ENCODE measurements at places on chromosomes 3 and 15.

DNA sequence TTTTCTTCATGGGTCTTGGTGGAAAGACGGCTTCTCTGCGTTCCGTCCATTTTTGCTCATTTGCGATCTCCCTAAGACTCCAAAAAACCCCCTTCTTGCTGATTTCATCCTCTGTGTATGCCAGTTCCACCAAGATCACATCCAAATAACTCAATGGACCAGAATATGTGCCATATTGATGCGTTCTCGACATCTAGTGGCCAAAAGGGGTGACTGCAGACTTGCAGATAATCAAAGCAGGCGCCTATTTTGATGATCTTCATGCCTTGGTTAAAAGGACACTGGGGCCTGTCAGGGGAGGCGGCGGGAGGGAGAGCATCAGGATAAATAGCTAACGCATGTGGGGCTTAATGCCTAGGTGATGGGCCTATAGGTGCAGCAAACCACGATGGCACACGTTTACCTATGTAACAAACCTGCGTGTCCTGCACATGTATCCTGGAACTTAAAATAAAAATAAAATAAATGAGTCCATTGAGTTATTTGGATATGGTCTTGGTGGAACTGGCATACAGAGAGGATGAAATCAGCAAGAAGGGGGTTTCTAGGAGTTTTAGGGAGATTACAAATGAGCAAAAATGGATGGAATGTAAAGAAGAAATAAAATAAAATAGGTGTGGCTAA lies 104.2 kb upstream of the RAD18 start:
- DNase-seq: no peak

DNA sequence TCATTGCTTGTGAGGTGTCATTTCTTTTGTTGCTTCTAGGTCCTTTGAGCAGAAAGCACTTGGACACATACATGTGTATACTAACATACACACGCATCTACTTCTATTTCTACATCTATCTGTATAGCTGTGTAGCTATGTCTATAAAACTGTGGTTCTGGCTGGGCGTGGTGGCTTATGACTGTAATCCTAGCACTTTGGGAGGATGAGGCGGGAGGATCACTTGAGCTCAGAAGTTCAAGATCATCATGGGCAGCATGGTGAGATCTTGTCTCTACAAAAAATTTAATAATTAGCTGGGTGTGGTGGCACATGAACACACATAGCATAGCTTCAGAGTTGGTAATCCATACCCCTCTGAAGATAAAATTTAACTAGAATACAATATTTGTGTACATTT lies 65.0 kb upstream of the MAGI1 start:
- no peak for DNase-seq

DNA sequence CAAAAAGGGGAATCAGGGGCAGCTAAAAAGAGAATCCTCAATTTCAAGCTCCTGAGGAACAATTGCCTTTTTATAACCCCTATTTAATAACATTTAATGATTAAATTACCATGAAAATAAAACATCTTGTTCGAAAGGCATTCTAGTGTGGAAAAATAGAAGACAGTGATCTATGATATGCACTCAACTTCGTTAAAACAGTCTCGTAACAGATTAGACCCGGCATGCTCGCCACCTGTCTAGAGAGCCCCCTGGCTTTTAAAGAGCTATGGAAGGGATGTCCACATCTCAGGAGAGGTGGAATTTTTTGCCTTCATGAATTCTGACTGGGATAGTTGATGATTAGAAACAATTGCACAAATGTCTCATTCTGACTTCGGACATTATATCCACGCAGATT lies 153.7 kb upstream of the MDFIC2 start:
- DNase-seq: no peak

DNA sequence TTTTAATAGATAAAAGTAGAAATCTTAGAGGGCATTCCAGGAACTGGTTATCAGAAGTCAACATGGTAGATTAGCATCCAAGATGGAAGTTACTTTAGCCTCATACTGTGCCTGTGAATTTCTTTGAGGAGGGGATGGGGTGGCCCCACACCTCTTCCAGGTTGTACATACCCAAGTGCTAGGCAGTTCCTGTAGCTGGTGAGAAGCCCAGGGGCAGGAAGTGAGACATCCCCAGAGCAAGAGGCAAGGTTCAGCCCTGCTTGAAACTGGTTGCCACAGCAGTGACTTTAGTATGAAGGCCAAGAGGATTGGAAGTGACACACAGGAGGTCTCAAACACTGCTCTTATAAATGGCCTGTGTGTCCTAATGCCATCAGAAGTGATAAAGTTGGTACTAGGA lies 11.9 kb downstream of the GTPBP8 start:
- DNase-seq: no peak

DNA sequence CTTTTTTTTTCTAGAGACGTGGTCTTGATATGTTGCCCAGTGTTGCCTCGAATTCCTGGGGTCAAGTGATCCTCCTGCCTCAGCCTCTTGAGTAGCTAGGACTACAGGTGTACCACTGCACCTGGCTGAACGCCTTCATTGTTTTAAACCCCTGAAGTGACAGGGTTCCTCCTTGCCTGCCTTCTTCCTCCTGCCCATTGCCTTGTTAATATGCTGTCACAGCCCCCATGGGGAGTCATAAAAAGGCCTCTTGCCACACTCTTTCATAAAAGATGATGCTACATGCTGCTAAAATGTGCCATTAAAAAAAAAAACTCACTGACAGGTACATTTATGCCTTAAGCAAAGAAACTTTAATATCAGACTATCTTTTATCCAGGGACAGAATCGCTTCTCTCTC lies 116.8 kb upstream of the SKOR1 start:
- DNase-seq: no peak

DNA sequence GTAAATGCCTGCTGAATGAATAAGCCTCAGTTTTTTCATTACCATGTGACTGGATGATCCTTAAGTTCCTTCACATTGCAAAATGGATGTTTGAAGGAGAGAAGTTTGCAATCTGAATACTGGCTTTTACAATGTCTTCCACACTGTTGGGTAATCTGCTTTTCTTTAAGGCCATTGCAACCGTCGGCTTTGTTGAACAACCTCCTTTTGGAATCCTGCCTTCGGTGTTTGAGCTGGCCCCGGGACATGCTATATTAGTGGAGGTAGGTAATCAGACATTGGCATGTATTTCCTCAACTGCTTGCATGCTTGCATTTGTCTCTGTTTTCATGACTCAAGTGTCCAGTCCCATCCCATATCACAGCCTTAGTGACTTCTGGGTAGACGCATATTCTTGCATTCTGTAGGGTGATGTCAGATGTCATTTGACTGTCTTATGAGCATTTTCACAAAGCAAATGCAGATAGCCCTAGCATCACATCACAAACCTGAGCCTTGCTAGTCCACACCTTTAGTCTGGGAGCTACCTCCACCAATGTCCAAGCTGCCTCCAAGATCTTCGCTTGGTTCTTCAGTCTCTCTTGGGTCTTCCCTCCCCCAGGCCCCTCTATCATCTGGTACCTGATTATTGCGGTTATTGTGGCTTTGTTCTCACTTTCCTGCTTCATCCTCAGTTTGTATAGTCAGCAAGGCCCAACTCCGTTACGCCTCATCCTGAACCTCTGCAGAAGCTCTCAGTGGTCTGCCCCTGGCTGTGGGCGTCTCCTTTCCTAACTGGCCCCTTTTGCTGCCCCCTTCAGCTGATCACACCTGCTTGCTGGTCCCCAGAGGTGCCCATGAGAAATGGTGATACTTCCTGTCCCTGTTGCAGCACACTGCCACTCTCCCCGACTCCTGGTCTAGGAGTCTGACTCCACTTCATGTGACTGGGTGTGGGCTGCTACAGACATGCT lies 48.5 kb downstream of the ACAA1 start:
- DNase-seq: no peak

DNA sequence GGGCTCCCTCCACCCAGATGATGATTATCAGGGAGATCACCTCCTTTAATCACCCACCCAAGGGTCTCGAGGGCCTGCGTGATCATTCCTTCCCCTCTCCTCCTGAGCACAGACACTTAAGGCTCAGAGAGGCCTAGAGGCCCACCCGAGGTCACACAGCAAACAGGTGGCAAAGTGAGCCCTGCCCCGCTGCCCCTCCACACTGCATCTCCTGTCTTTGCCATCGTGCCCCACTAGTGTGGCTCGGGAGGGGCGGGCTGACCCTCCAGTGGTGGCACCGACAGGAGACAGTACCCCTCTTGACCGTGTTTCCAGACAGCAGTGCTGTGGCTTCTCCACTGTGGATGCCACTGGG lies 4.9 kb upstream of the PLXND1 start:
- DNase-seq: no peak

GRCh38 chr15:87032295-87032694 lies 952.6 kb downstream of the AGBL1 start:
- DNase-seq: no peak

DNA sequence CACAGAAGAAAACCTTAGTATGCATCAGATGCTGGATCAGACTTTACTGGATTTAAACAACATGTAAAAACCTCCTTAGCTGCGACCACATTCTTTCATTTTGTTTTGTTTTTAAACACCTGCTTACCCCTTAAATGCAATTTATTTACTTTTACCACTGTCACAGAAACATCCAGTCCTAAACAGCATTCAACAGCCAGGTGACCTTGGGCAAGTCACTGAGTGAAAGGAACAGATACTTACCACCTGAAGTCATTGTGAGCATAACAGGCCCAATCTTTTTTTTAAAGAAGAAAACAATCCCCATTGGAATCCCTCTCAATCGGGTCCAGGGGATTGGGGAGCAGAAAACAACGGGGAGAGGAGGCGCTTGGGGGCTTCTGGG lies 390 bp downstream of the STARD5 start:
- no peak for DNase-seq

- DNase-seq: no peak
Observed at GRCh38 chr3:58215317-58216025, 4.7 kb upstream of the DNASE1L3 start.

- DNase-seq: no peak
Observed at GRCh38 chr15:44158111-44158510, 37.0 kb downstream of the FRMD5 start.

- DNase-seq: no peak
Observed at GRCh38 chr3:175605851-175606250, 746.7 kb downstream of the NAALADL2 start.

DNA sequence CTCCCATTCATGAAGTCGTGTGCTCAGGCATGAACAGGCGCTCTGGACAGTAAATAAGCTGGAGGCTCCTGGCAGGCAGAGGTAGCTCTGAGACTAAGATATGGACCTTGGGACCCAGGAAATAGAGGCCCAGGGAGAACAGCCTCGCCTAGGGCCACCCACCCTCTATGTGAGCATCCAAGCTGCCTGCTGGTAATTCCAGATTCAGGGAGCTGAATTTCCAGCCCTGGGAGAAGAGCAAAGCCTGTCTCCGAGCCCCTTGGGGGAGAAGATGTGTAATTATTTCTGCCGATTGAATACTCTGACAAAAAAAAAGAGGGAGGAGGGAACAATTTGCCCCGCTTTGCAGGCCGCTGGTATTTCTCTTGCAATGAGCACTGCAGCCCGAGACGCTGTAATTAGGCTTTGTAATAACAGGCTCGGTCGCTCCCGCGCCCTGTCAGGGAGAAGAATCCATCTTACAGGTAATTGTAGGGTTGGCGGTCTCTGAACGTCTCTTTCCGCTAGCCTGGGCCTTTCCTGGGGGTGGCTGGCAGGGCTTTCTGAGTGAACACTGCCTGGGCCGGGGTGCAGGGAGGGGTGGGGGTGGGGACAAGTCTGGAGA lies 131.5 kb downstream of the WNT7A start:
- no peak for DNase-seq

- peak; percentile 7 for DNase-seq
Observed at GRCh38 chr15:99719096-99719541, 14.1 kb downstream of the LYSMD4 start.

DNA sequence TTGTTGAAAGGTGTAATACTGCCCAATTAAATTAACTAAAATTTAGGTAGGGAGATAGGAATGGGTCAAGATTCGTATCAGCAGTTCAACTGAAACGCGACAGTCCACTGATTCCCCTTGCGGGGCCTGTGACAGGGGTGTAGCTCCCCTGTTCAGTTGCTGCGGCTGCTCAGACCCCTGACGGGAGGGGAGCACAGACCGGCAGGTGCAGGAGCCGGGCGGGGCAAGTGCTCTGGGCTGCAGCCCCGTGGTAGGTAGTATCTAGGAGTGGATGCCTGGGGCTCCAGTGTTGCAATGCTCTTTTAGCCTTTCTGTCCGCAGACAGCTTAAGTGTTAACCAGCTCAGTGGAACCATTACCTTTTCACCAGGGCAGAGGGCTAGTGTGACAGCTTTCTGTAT lies 164.9 kb downstream of the ROBO2 start:
- DNase-seq: no peak

GRCh38 chr3:175489406-175489805 lies 630.3 kb downstream of the NAALADL2 start:
- no peak for DNase-seq

DNA sequence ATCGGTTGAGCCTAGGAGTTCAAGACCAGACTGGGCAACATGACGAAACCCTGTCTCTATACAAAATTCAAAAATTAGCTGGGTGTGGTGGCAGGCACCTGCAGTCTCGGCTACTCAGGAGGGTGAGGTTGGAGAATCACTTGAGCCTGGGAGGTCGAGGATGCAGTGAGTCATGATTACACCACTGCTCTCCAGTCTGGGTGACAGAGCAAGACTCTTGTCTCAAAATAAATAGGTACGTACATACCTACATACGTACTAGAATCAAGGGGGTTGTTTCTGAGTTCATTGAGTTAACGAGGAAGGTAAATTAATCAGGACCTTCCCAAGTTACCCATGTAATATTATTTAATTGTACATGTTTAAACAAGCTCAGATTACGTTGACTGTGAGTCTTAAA lies 97.5 kb downstream of the CHL1 start:
- no peak for DNase-seq

DNA sequence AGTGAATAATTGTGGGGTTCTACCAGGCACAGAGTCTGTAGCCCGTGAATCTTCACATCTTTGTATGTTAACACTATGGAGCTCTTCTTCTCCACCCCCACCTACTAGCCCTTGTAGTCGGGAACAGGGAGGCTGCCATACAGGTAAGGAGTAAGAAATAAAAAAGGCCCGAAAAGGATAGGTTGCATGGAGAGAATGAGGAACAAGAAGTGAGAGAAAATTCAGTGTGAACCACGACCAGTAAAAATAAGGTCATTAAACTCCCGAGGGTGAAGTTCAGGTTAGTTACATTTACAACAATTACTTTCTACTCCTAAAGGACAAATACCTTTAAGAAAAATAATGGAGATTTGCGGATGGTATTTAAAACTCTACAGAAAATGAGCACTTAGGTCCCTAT lies 53.3 kb downstream of the OSBPL10 start:
- DNase-seq: no peak

GRCh38 chr15:76353023-76353577 lies 16.5 kb downstream of the ISL2 start:
- DNase-seq: no peak

DNA sequence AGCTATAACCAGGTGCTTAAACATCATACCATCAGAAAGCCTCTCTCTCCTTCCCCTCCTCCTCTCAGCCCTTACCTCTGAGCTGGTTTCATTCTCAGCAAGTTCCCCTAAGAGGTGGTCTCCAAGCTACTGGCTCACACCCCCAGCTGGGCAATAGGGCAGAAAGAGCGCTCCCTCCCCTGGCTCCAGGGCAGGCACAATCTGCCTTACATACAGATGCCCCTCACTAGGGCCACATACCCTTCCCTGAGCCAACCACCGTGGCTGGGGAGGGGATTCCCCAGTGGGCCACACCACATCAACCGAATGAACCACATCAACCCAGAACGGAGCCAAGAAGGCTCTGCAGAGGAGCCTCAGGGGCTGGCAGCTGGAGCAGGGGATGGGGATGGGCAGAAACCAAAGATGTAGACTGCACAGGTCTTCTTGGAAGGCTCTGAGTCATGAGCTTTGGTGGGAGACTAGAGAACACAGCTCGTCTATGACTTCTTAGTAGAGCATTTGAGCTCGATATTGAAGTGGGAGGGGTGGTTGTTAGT lies 4.6 kb upstream of the FBLN2 start:
- no peak for DNase-seq

All from NCI-H2107 (cell line).